Amniotic stem cell (primary cell): ENCODE measurements at places on chromosomes 12 and 14.

DNA sequence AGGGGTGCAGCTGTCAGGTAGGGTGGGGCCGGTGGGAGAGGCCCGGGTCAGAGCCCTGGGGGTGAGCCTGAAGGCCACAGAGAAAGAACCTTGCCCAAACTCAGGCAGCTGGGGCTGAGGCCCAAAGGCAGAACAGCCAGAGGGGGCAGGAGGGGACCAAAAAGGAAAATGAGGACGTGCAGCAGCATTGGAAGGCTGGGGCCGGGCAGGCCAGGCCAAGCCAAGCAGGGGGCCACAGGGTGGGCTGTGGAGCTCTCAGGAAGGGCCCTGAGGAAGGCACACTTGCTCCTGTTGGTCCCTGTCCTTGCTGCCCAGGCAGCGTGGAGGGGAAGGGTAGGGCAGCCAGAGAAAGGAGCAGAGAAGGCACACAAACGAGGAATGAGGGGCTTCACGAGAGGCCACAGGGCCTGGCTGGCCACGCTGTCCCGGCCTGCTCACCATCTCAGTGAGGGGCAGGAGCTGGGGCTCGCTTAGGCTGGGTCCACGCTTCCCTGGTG is 10.5 kb downstream of the MMP14 start:
- no peak for DNase-seq

- no peak for DNase-seq
Measured at GRCh38 chr14:96987086-96987474, 189.9 kb downstream of the VRK1 start.

DNA sequence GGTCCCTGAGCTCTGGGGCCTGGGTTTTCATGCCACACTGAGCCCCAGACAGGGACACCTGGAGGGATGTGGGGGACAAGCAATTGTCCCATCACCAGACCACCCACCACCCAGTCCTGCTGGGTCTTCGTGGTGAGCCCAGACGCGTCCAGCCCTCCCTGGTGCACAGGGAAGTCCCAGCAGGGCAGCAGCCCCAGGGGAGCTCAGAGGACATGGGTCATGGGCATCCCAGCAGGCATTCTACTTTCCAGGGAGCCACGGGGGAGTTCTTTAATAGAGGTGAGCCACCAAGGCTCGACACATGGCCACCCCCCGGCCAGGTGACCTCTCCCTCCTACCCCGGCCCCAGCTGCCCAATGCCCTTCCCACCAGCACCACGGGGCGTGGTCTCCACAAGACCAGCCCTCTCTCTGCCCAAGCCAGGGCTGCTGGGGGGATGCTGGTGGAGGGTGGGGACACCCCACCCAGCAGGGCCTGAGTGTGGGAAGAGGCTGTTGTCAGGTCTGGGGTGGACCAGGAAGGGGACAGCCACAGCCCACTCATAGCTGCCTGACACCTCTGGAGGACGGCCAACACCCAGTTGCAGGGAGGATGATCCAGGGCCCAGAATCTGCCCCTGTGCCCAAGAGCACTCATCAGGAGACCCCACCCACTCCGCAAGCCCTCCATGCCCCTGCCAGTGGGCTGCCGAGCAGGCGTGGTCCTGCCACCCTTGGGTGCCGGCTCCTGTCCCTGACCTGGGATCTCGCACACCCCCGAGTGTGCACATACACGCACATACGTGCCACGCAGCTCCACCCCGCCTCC is 14.1 kb downstream of the AKT1 start:
- no peak for DNase-seq

GRCh38 chr12:116924558-116925453 is 14.1 kb downstream of the FBXW8 start:
- peak; percentile 4 for DNase-seq

GRCh38 chr12:30197392-30198057 is 413.8 kb upstream of the TMTC1 start:
- peak; percentile 26 for DNase-seq
